Neural crest cell (in vitro differentiated cells): ENCODE measurements at places on chromosomes 1 and 21.

GRCh38 chr1:32201011-32201855 lies 838 bp downstream of the CCDC28B start:
- DNase-seq, result peak; percentile 39

DNA sequence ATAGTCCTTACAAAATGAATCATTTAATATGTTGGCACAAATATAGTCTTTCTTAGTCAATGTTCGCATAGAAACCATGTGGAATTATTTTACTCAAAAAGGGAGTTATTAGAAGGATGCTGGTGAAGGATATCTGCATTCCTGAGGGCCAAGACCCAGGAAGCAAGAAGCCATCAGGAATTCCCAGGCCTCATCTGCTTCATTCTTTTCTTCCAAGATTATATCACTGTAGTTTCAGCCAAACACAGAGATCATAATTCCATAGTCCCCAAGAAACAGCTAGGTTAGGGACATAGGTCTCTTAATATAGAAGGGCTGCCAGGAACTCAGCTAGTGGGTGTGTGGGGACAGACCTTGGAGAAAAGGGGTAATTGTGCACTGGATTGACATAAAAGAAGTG lies 28.6 kb upstream of the DISC1 start:
- DNase-seq, result no peak

GRCh38 chr1:233393926-233394680 lies 66.6 kb downstream of the MAP3K21 start:
- DNase-seq, result no peak

DNA sequence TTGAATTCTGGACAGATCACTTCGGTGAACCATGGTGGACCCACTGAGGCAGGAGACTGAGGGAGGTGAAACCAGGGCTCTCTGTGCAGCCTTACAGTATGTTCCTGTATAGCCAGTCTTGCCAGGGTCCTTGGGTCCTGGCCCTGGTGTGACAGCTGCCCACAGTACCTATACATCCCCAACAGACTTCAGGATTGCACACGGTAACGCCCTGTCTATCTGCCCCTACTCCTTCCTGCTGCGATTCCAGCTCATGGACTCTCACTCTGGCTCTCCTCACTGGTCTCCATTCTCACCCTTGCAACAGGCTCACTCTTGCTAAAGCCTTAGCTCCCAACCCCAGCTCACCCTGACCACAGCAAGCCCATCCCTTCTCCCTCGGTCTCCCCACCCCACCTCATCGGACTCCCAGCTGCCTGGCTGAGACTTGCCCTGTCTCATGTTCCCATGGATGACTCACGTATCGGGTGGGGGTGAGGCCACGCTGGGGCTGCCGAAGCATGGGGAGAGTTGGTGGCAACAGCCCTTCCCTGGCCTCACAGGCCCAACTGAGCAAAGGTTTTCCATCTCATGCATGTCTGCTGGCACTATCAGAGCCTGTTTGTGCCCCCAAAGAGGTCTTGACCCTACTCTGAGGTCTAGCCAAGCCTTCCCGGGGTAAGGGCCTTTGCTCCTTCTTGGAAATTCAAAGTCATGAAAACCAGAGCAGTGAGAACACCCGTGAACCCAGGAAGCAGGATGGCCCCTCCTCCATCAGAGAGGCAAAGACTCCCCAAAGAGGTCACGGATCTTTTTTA lies 7.1 kb downstream of the PHLDA3 start:
- no peak for DNase-seq

GRCh38 chr1:52937433-52938182 lies 10.5 kb downstream of the SCP2 start:
- no peak for DNase-seq

DNA sequence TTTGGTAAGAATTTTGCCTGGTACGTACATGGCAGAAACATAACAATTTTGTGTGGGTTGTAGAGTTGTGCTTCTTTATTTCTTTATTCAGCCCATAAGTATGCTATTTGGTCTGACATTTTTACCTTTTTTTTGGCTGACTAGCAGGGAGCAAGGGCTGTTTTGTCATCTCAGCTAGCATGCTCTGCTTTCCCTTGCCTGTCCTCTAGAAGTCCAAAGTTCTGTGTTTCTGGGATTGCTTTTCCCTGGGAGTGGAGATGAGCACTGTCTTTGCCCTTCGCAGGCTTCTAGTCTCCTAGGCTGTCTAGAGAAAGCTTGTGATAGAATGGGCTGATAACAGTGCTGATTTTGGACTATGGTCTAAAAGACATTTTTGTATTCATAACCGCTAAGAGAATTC lies 7.5 kb downstream of the UCK2 start:
- no peak for DNase-seq

DNA sequence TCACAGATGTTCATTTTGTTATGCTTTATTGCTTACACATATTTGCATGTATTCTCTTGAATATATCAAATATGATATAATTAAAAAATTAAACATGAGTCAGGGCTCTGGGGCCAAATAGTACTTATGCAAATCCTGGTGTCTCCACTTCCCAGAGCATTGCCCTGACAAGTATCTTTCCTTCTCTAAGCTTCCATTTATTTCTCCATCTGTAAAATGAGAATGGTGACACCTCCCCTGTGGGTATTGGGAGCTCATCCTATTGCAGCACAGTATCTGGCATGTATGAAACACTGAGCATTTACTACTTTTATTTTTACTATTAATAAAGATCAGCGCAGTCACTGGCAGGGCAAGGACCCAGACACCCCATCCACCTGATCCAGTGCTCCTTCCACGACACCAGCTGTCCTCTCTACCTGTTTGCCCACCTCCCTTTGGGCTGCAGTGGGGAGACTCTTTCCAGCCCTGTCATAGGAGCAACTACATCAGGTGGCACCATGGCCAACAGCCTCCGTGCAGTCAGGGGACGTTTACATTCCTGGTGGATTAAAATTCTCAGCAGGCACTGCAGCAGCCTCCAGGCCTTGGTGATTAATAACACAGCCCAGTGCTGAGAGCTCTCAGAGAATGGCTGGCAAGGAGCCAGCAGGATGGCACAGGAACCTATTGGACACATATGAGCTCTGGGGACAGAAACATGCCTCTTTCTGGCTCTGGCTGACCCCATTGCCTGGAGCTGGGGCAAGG lies 113.0 kb downstream of the DMRTB1 start:
- no peak for DNase-seq

- no peak for DNase-seq
These were observed 8.5 kb downstream of the CELSR2 start for GRCh38 chr1:109257682-109258421.

DNA sequence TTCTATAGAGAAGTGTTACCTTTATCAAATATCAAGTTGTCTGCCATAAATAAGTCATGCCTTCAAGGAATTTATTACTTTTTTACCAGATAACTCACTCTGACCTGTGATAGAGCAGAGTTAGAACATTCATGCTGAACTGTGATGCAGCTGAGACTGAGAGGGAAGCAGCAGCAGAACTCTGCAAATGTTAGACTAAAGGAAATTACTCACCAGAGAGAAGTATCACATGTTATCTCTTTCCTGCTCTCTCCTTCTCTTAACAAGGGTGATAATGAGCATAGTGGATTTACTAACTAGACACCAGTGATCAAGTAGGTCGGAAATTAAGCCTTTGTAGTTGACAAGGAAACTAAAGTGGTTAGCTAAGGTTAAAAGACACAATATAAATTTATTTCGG lies 181.6 kb downstream of the RASAL2 start:
- DNase-seq, result no peak

DNA sequence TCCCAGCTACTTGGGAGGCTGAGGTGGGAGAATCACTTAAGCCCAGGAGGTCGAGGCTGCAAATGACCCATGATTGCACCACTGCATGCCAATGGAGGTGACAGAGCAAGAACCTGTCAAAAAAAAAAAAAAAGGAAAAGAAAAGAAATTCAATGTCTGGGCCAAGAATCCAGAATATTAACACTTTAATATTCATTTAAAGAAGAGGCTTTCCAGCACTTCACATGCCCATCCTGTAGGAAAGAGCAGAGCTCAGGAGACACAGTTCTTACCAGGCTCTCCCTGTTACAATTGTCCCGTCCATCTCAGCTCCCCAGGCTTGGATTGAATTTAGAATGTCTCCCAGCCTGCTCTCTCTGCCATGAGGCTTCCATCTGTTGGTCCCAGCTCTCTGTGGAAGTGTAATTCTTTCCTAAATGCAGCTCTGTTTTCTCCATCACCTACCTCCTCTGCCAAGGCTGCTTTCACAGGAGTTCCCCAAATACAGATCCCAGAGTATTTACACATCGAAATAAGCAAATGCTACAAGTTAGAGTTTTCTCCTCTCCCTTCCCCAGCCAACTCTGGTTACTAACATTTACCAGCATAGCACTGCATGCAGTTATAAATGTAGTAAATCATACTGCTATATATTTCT lies 116.6 kb upstream of the CDC42BPA start:
- DNase-seq, result no peak

DNA sequence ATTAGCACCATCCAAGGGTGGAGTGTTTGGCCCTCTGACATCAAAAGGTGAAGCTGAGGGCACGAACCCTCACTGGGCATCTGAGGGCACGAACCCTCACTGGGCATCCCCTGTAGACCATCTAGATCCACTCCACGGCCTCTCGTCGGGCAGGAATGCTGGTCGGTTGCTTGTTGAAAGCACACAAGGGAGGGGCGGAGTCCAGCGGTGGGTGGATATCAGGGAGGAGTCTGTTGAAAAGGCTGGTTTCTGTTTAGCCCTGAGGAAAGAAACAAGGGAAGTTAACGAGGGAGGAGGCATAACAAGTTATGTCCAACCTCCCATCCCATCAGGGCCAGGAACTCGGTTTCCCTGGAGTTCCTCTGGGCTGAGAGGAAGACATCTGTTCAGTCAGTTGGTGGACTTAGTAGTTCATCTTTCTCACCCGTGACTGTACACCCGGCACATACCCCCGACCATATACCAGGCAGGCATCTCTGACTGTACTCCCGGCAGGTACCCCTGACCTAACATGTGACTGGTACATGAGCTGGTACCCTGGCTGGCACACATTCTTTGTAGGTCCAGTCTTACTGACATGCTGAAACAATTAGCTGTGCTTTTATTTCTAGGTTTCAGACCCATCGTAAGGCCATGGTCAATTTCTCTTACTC lies 32.1 kb upstream of the PDE9A start:
- no peak for DNase-seq

GRCh38 chr1:94805912-94806311 lies 14.2 kb upstream of the SLC44A3 start:
- DNase-seq, result peak; percentile 68

GRCh38 chr1:43908858-43909257 lies 24.7 kb upstream of the ARTN start:
- no peak for DNase-seq

- DNase-seq, result no peak
These were observed 4.3 kb upstream of the ZBTB7B start for GRCh38 chr1:154998201-154998780.

GRCh38 chr1:185040408-185040735 lies 5.0 kb upstream of the RNF2 start:
- DNase-seq, result no peak

DNA sequence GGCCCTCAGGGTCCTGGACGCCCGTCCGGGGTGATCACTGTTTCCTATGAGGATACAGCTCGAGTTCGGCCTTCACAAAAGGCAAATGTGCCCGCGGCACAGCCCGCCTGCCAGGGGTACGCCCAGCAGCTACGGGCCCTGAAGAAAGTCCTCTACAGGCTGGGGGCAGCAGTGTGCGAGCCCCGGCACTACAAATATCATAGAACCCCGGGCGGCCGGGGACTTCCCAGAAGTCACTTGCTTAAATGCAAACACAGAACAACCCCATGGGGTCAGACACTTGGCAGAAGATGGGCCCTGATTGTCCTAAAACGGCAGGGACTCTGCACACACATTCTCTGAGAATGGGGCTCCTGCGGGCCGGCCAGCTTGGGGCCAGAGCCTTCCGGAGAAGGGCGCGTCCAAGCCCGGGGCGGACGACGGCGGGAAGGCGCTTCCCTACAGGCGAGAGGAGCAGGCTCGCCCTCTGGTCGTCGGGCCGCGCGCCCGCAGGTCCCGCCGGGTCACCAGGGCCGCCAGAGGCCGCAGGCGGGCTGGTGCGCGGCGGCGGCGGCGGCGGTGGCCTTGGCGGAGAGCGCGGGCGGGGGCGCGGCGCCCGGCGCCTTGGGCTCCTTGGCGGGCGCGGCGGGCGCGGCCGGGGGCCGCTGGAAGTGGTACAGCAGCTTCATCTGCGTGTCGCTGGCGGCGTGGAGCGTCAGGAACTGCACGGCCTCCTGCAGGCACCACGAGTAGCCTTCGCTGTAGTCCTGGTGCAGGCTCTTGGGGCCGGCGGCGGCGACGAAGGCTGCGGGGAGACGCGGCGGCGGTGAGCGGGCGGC lies 888 bp downstream of the HES5 start:
- peak; percentile 31 for DNase-seq

- no peak for DNase-seq
These were observed 109.8 kb downstream of the PATJ start for GRCh38 chr1:61851849-61852669.

DNA sequence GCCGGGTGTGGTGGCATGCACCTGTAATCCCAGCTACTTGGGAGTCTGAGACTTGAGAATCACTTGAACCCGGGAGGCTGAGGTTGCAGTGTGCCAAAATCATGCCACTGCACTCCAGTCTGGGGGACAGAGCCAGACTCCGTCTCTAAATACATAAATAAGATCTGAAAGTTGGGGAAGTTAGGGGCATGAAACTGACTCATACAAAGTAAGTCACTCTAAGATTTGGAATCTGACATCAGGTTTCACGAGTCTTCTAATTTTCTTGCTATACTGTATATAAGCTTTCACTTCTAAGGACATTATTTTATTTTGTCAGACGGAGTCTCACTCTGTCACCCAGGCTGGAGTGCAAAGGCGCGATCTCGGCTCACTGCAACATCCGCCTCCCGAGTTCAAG lies 30.1 kb downstream of the RNF19B start:
- no peak for DNase-seq

GRCh38 chr21:24204641-24205040 lies 1402.6 kb downstream of the MRPL39 start:
- no peak for DNase-seq

GRCh38 chr1:5692664-5693063 lies 299.6 kb downstream of the NPHP4 start:
- no peak for DNase-seq

DNA sequence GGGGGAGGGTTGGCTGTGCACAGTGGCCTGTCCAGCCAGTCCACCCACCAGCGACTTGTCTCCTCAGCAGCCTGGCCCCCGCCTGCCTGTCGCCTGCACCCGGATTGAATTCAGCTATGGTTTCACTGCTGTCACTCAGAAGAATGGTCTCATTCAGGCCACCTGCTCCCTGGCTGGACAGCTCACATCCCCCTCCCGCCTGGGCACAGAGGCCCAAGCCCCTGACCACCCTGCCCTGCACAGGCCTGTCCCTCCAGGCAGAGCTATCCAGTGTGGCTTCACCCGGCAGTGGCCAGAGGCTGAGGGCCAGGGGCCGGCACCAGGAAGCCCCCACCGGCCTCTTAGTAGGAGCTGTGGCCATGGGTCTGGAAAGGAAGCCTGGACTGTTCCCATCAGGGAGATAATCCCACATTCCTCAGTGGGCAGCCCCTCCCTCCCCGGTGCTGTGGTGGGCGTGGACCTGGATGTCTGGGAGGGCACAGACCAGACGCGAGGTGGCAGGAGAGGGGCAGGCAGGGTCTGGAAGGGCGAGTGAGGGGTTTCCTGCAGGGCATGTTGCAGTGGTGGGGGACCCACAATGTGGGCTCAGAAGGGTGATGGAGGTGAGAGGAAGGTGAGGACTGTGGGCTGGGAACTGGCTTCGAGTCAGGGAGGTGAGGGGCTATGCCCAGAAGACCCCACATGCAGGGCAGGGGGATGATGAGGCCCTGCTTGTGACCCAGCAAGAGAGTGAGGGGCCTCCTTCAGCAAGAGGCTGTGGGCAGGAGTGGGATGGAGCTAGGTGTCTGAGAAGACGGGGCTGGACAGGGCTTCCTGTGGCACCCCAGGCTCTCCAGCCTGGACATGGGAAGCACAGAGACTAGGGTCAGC lies 30.4 kb downstream of the WNT9A start:
- DNase-seq, result peak; percentile 35
